ENCODE measurements at places on chromosomes 1 and 21. TPM values are rescaled to one million over a fixed set of nuclear protein-coding genes. Genes with fewer than 3 reads are reported as not detected.

Gene MPZ
- 1.2 TPM for polyA plus RNA-seq

GRCh38 chr1:60727552-60727951, 354.8 kb upstream of the NFIA start:
- peaks cover 4% of the 10 kb centered on the region for H3K4me1 ChIP-seq
- H3K27ac ChIP-seq: no peak overlapping the region
- no peak overlapping the region for H3K4me3 ChIP-seq
- H3K27me3 ChIP-seq: no peaks in the 10 kb centered on the region
- no peak for DNase-seq

GRCh38 chr1:71088645-71089287, 7.9 kb upstream of the ZRANB2 start:
- no peaks in the 10 kb centered on the region for H3K36me3 ChIP-seq
- no peak overlapping the region for H3K27ac ChIP-seq
- H3K4me3 ChIP-seq: no peak overlapping the region
- no peaks in the 10 kb centered on the region for H3K27me3 ChIP-seq

- no peaks in the 10 kb centered on the region for H3K27me3 ChIP-seq
- no peak overlapping the region for H3K4me3 ChIP-seq
- H3K4me1 ChIP-seq: peaks cover 22% of the 10 kb centered on the region
- DNase-seq: no peak
Observed at GRCh38 chr1:155466996-155467395, 95.6 kb downstream of the ASH1L start.

DNA sequence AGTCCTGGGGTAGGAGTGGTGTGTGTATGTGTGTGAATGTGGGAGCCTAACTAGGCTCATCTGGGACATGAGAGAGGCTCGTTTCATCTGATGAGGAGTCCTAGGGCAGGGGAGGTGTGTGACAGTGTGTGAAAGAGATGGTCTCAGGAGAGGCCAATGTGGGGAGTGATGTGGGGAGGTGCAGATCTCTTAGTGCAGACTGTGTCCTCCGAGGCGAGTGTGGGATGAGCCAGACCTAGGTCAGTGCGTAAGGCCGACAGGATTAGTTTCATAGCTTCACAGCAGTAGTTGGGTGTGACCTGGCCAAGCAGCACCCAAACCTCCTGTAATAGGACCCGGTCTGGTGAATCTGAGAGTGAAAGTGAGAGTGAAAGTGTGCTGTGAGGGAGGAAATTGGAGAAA, 94.7 kb downstream of the LIPI start:
- H3K27me3 ChIP-seq: no peaks in the 10 kb centered on the region
- no peak overlapping the region for H3K27ac ChIP-seq
- no peak for DNase-seq
- H3K4me1 ChIP-seq: no peaks in the 10 kb centered on the region
- H3K4me3 ChIP-seq: no peak overlapping the region

DNA sequence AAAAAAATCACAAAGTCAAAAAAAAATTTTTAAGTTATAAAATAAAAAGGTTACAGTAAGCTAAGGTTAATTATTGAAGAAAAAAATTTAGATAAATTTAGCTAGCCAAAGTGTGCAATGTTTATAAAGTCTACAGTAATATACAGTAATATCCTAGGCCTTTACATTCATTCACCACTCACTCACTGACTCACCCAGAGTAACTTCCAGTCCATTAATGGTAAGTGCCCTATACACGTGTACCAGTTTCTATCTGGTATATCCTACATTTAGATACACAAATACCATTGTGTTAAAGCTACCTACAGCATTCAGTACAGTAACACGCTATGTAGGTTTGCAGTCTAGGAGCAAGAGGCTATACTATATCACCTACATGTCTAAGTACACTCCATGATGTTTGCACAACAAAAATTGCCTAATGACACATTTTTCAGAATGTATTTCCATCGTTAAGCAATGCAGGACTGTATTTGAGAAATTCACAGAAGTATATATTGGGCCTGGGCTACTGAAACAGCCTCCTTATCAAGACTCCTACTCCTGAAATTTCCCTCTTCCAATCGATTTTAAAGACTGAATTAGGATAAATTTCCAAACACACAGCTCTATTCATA, 155.1 kb downstream of the COP1 start:
- H3K27me3 ChIP-seq: no peaks in the 10 kb centered on the region
- H3K4me3 ChIP-seq: no peak overlapping the region
- DNase-seq: no peak
- peaks cover 5% of the 10 kb centered on the region for H3K4me1 ChIP-seq
- H3K36me3 ChIP-seq: no peaks in the 10 kb centered on the region

- peak overlapping the region; percentile 60 for H3K4me3 ChIP-seq
- peaks cover 24% of the 10 kb centered on the region for H3K4me1 ChIP-seq
- DNase-seq: no peak
- no peaks in the 10 kb centered on the region for H3K27me3 ChIP-seq
Observed at GRCh38 chr1:101238031-101238628, 1.3 kb downstream of the S1PR1 start.

DNA sequence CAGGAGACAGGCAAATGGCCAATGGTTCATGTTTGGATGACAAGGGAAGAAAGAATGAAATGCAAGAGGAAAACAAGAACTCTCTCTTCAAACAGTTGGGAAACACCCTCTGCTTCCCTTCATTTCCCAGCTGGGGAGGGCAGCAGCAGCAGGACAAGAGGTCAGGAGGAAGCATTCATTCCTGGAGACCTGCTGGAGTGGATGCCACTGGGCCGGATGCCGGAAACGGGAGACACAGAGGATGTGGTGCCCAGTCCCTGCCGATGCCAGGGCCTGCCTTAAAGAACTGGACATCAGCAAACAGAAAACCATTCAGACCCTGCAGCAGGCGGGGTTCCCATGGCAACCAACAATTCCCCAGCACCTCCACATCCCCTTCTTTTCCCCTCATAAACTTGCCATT, 102.3 kb upstream of the ZNF648 start:
- peak overlapping the region; percentile 60 for H3K27ac ChIP-seq
- no peaks in the 10 kb centered on the region for H3K4me1 ChIP-seq
- peak; percentile 82 for DNase-seq
- H3K36me3 ChIP-seq: no peaks in the 10 kb centered on the region
- H3K27me3 ChIP-seq: no peaks in the 10 kb centered on the region
- no peak overlapping the region for H3K4me3 ChIP-seq

DNA sequence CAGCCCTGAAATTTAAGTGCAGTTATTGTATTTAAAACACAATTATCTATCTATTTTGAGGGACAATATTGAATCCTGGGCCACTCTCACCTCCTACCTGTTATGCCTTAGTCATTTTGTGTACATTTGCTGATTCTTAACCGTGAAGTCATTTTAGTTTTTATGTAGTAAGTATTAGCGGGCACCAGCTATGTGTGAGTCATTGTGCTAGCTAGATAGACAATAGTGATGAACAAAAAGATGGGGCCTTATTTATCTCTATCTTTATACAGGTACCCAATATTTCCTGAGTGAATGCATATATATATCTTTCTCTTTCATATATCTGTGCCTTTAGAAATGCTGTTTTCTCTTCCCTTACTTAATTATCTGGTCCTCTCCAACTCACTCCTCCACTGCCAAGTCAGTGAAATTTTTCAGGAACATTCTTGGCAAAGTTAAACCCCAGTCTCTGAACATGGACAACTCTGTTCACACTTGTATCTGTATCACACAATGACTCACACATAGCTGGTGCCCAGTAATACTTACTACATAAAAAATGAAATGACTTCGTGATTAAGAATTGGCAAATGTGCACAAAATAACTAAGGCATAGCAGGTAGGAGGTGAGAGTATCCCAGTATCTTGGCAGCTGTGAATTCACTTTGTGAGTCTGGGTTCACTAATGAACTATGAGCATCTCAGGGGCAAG, 166.0 kb upstream of the C8B start:
- DNase-seq: no peak
- H3K27me3 ChIP-seq: no peaks in the 10 kb centered on the region
- H3K4me1 ChIP-seq: no peaks in the 10 kb centered on the region
- no peak overlapping the region for H3K27ac ChIP-seq
- H3K36me3 ChIP-seq: no peaks in the 10 kb centered on the region
- no peak overlapping the region for H3K4me3 ChIP-seq

DNA sequence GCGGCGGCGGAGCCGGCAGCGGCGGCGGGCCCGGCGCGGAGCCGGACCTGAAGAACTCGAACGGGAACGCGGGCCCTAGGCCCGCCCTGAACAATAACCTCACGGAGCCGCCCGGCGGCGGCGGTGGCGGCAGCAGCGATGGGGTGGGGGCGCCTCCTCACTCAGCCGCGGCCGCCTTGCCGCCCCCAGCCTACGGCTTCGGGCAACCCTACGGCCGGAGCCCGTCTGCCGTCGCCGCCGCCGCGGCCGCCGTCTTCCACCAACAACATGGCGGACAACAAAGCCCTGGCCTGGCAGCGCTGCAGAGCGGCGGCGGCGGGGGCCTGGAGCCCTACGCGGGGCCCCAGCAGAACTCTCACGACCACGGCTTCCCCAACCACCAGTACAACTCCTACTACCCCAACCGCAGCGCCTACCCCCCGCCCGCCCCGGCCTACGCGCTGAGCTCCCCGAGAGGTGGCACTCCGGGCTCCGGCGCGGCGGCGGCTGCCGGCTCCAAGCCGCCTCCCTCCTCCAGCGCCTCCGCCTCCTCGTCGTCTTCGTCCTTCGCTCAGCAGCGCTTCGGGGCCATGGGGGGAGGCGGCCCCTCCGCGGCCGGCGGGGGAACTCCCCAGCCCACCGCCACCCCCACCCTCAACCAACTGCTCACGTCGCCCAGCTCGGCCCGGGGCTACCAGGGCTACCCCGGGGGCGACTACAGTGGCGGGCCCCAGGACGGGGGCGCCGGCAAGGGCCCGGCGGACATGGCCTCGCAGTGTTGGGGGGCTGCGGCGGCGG, 1.0 kb downstream of the ARID1A start:
- H3K27ac ChIP-seq: peak overlapping the region; percentile 99
- H3K4me3 ChIP-seq: peak overlapping the region; percentile 97
